ENCODE measurements at places on chromosomes 13 and 19. TPM values are rescaled to one million over a fixed set of nuclear protein-coding genes. Genes with fewer than 3 reads are reported as not detected.

DNA sequence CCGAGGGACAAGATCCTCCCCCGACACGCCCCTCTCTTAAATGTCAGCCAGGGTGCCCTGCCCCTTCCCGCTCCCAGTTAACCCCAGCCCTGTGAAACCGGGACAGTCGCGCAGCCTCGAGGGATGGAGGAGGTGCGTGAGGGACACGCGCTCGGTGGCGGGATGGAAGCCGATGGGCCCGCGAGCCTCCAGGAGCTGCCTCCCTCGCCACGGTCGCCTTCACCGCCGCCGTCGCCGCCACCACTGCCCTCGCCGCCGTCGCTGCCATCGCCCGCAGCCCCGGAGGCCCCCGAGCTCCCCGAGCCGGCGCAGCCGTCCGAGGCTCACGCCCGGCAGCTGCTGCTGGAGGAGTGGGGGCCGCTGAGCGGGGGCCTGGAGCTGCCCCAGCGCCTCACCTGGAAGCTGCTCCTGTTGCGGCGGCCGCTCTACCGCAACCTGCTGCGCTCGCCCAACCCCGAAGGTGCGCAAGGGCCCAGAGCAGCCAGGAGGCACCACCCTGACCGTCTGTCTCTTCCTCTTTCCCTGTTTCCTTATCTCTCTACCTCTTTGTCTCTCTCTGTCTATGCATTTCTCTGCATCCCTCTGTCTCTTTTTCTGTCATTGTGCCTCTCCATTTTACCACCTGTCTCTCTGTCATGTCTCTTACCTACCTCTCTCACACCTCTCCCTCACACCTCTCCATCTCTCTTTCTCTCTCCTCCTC is at the start of gene NCCRP1:
Gene NCCRP1 (plus strand): TSS at position 105 of the 703 bp plus-strand sequence. CDS start 19 bp downstream, at position 124.
- no peak for DNase-seq

GRCh38 chr13:101655435-101655834 is 203.0 kb downstream of the ITGBL1 start:
- no peak for DNase-seq

DNA sequence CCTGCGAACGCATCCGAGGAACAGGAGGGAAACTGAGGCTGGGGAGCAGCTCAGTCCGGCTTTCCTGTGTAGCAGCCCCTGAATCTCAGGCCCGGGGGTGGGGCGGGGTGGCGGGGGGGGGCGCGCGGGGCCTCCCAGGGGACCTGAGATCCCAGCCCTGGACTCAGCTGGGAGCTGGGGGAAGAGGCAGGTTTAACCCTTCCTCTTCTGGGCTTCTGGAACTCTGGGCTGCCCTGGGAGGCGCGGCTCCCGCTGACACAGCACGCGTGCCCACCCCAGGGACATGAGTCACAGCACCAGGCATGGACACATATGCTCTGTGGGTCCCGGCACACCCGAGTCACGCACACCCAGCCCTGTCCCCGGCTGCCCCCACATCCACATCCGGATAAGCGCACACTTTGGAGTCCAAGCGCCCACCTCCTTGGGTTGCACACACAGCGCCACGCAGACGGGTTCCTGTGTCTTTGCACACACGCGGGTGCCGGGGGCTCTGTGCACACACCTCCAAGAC is 3.5 kb upstream of the CIRBP start:
- peak; percentile 92 for DNase-seq

DNA sequence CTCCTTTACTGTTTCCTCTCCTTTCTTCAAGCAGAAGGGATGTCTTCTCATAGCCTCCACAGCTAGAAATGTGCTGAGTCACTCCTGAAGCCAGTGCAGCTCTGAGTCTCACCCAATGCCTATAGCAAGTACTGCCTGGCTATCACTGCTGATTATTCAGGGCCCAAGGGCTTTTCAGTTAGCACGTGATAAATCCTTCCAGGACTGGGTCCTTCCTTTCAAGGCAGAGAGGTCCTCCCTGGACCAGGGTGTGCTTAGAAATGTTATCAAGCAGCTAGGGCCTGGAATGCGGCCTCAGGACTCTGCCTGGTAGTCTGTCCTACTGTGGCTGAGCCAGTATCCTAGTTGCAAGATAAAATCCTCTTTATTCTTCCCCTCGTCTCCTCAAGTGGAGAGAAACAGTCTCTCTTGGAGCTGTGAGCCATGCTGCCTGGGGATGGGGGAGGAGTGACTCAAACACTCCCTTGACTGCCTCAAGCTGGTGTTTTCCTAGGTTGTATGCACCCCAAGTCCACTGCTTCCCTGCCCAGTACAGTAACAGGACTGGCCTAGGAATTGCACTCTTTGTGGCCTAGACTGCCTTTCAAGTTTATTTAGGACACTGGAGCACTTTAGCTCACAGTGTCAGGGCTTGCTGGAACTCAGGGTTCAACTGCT is 198.7 kb upstream of the SERP2 start:
- DNase-seq: no peak

DNA sequence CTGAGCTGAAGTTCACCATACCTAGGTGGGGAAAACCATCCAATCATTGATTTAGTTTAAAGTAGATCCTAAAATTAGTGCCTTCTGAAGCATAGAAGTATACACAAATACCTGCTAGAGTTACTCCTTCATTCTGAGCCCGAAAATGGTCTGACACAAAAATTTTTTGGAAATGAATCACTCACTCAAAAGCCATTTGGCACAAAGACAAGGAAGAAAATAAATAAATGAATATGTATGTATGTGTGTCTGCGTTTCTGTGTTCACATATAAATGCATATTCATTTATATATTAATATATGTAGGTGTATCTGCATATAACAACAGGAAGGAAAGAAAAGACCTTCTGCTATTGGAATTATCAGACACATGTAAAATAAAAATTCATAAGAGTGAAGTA is 614.4 kb upstream of the PCDH9 start:
- DNase-seq: no peak

The ACP5 gene
- 0.97 TPM for total RNA-seq

The KLK15 gene
- not detected for total RNA-seq

All from Daoy (cell line).